T-helper 9 cell (primary cell): ENCODE measurements at places on chromosomes 7 and 10.

DNA sequence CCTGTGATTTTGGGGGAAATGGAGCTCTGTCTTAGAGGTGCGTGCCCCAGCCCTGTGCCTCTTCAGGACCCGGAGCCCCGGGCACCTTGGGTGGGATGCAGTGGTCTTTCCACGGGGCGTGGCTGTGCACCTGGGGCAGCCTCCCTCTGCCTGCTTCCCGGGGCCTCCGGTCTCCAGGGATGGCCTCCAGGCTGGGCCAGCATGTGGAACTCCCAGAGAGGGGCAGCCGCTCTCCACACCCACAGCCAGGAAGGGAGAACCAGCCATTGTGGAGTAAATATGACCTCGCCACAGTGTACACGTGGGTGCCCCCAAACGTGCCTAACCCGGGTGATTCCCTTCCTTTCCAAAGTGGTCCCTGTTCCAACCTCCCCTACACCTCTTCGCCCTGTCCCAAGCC is 52.6 kb downstream of the JAKMIP3 start:
- DNase-seq = no peak

- no peak for DNase-seq
Observed at GRCh38 chr7:131143869-131144268, 183.8 kb upstream of the MKLN1 start.

- DNase-seq = no peak
Observed at GRCh38 chr10:22649994-22650393, 64.4 kb downstream of the PIP4K2A start.

GRCh38 chr10:118151461-118151860 is 104.7 kb upstream of the RAB11FIP2 start:
- DNase-seq = no peak

DNA sequence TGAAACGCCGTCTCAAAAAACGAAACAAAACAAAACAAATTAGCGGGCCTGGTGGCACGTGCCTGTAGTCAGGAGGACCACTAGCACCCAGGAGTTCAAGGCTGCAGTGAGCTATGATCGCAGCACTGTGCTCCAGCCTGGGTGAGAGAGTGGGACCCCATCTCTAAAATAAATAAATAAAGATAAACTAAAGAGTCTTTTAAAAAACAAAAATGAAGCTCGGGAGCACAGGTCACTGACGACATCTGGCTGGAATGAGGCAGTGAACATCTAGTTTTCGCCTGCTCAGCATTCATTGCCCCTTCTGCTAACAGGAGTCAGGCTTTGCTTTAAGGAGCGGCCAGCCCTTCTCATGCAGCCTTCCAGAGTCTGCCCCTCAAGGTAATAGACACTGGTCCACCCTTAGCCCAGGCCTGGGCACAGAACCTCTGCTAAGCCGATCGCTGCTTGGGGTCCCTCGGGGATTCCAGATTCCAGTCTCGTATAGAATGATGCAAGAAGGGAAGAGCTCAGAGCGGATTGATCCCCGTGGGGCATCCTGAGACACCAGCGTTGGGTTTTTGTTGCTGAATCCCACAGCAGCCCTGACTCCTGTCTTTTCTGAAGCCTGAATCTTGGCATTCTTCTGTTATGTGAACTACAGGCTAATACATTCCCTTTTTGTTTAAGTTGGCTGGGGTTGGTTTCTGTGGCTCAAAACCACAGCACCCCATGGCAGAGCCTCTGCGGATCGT is 14.2 kb upstream of the FOXK1 start:
- DNase-seq = no peak

DNA sequence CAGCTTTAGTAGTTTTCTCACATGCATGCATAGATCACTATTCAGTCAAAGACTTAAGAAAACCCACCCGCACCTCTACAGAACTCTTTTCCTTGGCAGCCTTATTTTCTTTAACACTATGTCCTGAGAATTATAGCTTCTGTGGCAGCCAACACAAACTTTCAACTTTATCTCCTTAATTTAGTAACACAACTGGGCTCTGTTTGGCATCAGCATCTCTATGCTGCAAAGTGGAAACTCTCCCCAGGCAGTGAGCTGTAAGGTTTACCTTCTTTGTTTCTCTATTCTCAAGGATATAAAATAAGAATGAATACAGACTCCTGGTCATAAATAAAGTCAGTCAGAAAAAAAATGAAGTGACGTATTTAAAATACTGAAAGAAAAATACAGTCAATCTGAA is 115.2 kb upstream of the PPP1R9A start:
- no peak for DNase-seq

- DNase-seq = no peak
Observed at GRCh38 chr7:100723732-100724275, 3.5 kb downstream of the EPO start.

GRCh38 chr7:111090846-111091245 is at the start of gene LRRN3:
TSS of gene LRRN3 (plus strand) at chr7:111091127. CDS start at chr7:111122773, 31,646 bp downstream.
- DNase-seq = no peak

DNA sequence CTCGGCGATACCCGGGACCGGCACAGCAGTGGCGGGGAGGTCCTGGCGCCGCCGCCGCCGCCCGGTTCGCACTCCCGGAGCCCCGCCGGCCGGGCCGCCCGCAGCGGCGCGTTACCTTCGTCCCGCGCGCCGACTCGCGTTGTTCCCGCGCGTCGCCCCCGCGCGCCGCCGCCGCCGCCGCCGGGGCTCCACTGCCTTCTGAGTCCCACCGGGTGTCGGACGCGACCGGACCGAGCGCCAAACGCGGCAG is at the start of gene EZH2:
Gene EZH2, minus strand, starts transcription at position 243 of the 250 bp plus-strand sequence. CDS start 36,993 bp downstream, outside the sequence.
- no peak for DNase-seq

DNA sequence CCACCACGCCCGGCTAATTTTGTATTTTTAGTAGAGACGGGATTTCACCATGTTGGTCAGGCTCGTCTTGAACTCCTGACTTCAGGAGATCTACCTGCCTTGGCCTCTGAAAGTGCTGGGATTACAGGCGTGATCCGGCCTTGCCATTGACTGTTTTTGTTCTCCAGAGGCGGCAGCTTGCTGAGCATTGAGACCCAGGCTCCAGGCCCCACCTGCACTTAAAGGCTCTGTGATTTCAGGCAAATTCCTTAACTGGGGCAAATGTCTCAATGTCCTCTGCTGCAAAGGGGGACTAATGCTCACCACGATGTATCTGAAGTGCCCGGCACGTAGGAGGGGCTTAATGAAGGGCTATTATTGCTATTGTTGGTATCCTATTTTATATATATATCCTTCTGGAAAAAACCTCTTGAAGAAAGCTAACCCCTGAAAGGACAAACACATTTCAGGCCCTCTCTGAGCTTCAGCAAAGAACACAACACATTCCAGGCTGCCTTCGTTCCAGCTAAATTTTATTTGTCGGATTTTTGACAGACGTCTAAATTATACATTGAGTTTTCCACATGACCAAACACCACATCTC is 29.0 kb downstream of the TRIM8 start:
- no peak for DNase-seq

GRCh38 chr10:51617576-51618235 is 81.7 kb downstream of the CSTF2T start:
- DNase-seq = no peak

GRCh38 chr7:104883248-104883717 is 130.7 kb upstream of the KMT2E start:
- no peak for DNase-seq

- DNase-seq = no peak
Observed at GRCh38 chr7:46633200-46633599, 712.1 kb upstream of the IGFBP3 start.

GRCh38 chr10:66353422-66353821 is 572.4 kb upstream of the LRRTM3 start:
- DNase-seq = no peak

- DNase-seq = no peak
Observed at GRCh38 chr7:115549910-115550309, 480.7 kb downstream of the TFEC start.

DNA sequence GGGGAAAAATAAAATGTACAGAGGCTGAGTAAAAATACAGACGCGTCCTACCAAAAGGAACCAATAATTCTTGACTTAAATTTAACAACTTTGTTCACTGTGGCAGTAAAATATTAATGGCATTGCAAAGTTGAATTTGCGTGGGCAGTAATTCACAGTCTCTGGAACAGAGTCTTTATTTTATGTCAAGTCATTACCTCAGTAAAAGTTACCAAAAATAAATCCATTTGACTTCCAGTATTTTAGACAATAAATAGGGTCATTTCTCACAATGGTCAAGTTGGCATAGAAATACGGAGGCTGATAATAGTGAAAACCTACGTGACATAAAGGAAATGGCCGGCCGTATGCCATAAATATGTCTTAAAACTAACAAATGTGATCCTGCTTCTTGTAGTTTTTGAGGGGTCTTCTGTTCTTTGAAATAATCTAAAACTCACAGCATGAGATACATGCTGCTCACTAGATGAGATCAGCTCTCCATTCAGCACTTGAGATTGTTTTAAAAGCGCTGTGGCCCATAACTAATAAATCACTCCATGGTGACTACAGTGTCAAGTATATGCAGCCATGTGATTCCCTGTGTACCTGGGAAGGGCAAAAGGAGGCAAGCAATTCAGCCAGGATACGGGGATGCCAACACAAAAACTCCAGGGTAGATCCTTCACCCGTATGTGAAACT is 75.3 kb downstream of the DOCK4 start:
- no peak for DNase-seq

- DNase-seq = no peak
Observed at GRCh38 chr10:44193567-44194220, 191.2 kb downstream of the CXCL12 start.

DNA sequence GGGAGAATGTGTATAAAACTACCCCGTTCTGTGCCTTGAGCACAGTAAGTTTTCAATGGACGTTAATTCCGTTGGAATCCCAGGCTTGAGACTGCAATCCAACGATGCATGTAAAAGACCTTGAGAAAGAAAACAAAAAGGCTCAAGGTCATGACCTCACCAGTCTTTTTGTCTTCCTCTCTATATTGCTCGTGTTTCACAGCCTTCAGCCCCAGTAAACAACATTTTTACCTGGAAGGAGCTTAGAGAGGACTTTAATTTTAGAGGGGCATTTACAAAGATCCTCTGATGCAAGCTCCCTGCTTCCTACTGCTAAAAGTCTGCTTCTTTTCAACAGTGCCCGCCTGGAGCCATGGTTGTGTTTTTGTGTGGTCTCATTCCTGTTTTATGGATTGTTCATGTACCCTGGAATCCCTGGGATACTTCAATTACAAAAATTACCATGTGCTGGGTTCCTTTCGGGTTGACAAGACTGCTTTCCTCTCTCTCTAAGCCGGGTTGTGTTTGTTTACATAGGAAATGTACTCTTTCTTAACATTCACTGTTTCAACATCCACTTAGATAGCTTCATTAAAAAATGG is 320.1 kb upstream of the NFE2L3 start:
- no peak for DNase-seq

DNA sequence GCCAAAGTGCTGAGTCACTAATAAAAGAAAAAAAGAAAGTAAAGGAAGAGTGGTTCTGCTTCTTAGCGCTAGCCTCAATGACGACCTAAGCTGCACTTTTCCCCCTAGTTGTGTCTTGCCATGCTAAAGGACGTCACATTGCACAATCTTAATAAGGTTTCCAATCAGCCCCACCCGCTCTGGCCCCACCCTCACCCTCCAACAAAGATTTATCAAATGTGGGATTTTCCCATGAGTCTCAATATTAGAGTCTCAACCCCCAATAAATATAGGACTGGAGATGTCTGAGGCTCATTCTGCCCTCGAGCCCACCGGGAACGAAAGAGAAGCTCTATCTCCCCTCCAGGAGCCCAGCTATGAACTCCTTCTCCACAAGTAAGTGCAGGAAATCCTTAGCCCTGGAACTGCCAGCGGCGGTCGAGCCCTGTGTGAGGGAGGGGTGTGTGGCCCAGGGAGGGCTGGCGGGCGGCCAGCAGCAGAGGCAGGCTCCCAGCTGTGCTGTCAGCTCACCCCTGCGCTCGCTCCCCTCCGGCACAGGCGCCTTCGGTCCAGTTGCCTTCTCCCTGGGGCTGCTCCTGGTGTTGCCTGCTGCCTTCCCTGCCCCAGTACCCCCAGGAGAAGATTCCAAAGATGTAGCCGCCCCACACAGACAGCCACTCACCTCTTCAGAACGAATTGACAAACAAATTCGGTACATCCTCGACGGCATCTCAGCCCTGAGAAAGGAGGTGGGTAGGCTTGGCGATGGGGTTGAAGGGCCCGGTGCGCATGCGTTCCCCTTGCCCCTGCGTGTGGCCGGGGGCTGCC is at the start of gene IL6:
Gene IL6, plus strand, starts transcription at position 294 of the 807 bp plus-strand sequence. Its CDS starts 63 bp downstream, at position 357.
- DNase-seq = no peak

GRCh38 chr10:123259081-123259480 is 104.9 kb downstream of the BUB3 start:
- no peak for DNase-seq

DNA sequence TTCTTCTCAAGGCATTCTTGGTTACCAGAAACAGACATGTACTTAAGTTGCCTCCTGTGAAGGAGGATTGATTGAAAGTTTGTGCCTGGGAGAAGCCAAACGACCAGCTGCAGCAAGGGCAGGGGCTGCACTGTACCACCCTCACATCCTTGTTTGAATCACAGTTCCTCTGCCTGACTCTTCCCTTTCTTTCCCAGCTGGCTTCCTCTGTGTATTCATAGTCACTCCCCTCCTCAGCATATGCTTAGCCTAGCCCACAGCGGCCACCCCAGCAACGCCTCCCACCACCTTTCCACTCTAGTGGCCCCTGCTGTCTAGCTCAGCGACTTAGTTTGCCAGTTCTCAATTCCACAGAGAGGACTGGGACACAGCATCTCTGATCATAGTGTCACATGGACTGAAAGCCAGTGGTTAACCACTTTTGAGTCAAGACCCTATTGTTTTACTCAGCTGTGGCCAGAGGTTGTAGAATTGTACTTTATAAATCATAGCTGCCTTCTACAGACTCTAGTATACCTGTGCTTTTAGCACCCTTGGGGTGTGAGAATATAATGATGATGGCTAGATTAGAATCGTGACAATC is 643.0 kb downstream of the SUGCT start:
- no peak for DNase-seq

- no peak for DNase-seq
Observed at GRCh38 chr10:5560817-5561703, 36.3 kb downstream of the CALML3 start.

GRCh38 chr10:128419466-128420019 is 293.3 kb upstream of the MKI67 start:
- DNase-seq = no peak

DNA sequence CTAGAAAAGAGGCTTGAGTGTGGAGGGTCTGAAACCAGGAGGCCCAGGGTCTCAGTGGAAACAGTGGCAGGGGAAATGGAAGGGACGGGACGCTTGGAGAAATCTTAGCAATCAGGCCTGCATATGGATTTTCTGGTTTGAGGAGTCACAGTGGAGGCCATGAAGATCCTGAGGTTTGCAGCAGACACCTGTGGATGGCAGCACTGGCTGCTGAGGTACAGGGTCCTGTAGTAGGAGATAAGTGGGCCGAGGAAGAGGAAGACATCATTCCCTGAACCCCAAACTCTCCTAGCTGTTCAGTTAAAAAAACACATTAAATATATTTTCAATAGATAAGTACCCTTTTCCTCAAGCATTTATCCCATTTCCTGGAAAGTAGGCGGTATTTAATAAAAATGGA is 208.8 kb upstream of the IGFBP3 start:
- DNase-seq = no peak

- no peak for DNase-seq
Observed at GRCh38 chr10:3853016-3853415, 68.0 kb upstream of the KLF6 start.

- DNase-seq = no peak
Observed at GRCh38 chr10:11532306-11532705, 79.1 kb downstream of the USP6NL start.
